KG1 (cell line): ENCODE measurements at places on chromosomes 7 and 10.
A peak's percentile ranks its signal among the peaks of the same experiment; 100 is the strongest.

GRCh38 chr10:77603534-77603927, 34.1 kb downstream of the KCNMA1 start:
- DNase-seq, result no peak

DNA sequence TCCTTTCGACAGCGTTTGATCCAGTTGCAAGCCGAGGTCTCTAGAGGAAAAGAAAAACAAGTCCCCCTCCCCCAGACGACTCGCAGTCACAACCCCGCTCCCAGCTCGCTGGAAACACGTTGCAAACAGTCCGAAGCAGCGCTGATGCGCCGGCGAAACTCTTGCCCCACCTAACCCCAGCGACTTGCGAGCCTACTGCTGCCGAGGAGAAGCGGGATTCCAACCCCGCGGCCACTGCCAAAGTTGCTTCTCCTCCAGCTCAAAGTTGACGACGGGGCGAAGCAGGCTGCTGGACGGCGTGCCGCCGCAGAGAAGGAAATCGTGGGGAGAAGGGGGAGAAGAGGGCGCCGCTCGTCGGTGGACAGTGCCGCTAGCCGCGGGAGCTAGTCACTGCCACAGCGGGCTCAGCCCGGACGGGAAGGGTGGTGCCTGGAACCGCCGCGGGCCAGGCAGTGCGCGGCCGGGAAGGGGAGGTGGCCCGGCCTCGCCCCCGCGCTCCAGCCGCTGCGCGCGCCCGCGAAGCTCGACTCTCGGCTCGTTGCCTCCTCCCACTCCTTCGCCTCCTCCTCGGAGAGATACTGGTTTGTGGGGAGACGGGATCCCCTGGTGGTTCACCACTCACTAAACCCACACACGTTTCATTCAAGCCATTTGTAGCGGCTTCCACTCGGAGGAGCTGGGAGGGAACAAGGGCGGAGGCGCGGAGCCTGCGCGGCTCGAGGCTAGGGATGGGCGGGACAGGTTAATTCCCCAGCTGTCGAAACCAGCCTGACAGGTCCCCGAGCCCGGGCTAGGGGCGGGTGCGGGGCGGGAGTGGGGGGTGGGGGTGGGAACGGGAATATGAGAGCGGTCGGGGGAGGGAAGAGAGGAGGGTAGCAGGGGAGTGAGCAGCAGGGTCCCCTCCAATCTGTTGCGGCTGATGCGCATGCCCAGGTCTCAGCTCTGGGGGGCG, at the start of gene GPR37:
TSS of gene GPR37 (minus strand) at position 392 of the 952 bp plus-strand sequence. CDS start 816 bp downstream, outside the sequence.
- no peak for DNase-seq

GRCh38 chr7:20238754-20239324, 21.7 kb upstream of the MACC1 start:
- DNase-seq, result no peak

- no peak for DNase-seq
Observed at GRCh38 chr10:75234017-75234682, 1.6 kb downstream of the COMTD1 start.

DNA sequence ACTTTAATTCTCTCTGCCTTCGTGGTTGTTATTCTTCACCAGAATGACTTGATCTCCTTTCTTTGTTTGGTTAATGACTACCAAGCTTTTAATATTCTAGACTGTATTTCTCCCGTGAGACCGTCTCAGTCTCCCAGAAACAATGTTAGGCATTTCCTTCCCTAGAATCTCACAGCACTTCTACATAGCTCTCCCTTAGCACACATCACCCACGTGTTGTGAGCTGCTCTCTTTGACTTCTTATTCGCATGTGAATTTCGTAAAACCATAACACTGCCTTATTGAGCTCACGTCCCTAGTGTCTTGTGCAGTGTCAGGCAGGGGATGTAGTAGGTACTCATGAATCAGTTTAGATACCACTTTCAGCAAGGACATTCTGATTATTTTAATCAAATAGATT, 57.5 kb upstream of the MGAM2 start:
- no peak for DNase-seq

DNA sequence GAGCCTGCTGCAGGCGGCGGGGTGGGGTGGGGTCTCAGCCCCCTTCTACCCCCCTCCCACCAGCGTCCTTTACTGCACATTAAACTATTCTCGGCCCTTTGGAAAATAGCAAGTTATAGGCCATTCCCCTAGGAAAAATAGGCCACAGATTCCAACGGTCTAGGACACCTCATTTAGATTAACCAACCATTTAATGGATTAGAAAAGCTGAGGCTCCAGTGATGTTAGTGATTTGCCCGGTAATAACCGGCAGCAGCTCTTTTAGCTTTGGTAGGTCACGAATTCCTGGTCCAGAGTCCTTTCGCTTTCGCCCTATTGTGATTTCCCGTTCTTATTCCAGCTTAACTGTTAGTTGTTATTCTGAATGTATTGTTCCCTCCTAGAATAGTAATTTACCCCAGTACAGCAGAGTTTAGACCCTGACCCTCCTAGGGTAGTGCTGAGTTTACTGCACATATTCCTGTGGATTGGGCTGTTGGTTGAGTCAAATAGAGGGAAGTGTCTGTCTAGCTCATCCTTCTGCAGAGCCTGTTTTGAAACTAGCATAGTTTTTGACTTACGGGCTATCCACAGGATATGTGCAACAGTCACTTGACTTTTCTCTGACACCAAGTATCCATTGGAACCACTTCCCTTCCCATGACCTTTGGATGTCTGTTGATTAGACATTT, 754 bp downstream of the GSTO1 start:
- no peak for DNase-seq

DNA sequence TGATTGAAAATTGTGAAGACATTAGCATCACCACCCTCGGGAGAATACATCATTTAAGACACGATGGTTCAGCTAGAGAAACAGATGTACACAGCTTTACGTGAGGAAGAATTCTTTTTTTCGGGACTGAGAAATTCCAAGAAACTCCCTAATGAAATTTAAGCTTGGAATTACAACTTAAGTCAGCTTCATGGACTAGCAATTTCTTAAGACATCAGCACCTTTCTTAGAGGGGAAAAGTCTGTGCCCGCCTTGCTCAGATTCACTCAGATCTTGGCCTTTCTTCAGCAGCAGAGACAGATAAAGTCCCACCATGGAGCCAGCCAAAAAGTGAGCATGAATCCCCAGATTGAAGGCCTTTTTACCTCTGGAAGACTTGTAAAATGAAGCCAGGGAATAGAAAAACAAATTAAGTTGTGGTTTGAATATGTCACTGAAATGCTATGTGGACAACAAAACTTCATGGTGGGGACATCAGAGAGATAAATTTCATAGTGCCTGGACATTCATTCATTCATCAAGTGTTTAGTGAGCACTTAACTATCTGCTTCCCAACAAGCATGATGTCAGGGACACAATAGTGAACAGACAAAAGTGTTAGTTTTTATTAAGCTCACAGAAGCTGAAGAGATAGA, 32.1 kb downstream of the PRKG1 start:
- DNase-seq, result no peak

DNA sequence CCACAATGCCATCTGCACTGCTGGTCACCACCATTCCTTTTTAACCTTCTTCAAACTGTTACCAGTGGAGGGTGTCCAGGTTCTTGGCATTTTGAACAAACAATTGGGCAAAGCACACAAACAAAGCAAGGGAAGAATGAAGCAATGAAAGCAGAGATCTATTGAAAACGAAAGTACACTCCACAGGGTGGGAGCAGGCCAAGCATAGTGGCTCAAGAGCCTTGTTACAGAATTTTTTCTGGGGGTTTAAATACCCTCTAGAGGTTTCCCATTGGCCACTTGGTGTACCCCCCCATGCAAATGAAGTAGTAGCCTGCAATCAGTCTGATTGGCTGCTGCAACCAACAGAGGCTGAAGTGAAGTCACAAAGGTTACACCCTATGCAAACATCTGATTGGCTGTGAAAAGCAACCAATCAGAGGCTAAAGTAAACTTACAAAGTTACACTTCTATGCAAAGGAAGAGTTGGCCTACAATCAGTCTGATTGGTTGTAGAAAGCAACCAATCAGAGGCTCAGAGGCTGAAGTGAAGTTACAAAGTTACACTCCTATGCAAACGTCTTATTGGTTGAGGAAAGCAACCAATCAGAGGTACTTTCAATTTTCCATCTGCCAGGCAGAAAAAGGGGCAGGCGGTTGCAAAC, 103.2 kb upstream of the WAC start:
- no peak for DNase-seq

DNA sequence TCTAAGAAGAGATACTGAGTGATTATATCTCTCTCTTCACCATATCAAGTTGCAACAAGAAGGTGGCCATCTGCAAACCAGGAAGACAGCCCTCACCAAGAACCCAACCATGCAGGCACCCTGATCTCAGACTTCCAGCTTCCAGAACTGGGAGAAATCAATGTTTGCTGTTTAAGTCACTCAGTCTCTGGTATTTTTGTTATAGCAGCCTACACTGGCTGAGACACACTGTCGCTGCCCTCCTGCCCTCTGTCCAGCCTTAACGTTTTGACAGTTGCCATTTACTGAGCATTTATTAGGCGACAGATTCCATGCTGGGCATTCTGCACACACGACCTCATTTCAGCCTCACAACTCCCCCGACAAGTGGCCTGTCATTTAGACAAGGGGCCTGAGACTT, 9.5 kb upstream of the HMX3 start:
- DNase-seq, result no peak

GRCh38 chr7:21193895-21194294, 234.0 kb upstream of the SP4 start:
- DNase-seq, result no peak

- DNase-seq, result no peak
Observed at GRCh38 chr10:23613900-23614299, 175.0 kb downstream of the OTUD1 start.

GRCh38 chr10:119273413-119273812, 66.0 kb downstream of the GRK5 start:
- DNase-seq, result no peak

DNA sequence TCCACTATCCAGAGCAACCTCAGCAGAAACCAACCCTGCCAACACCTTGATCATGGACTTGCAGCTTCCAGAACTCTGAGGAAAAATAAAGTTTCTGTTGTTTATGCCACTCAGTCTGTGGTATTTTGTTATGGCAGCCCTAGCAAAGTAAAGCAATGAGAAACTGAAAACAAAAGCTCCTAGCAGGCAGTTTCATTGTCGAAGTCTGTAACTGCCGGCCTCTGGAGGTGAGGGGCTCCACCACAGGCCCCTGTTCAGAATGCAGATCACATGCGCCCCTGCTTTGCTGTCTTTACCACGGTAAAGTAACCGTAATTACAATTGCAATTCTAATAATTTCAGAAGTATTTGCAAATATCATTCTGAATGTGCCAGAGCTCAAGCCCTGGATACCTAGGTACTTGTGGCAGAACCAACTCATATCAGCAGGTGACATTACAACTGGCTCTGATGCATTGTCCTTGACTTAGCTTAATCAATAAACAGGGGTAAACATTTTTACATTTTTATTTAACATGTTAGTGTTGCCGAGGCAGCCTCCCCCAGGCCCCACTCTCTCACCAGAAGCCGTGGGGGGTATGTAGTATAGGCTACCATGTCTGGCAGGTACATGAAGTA, 193.2 kb downstream of the ELMO1 start:
- DNase-seq, result no peak

DNA sequence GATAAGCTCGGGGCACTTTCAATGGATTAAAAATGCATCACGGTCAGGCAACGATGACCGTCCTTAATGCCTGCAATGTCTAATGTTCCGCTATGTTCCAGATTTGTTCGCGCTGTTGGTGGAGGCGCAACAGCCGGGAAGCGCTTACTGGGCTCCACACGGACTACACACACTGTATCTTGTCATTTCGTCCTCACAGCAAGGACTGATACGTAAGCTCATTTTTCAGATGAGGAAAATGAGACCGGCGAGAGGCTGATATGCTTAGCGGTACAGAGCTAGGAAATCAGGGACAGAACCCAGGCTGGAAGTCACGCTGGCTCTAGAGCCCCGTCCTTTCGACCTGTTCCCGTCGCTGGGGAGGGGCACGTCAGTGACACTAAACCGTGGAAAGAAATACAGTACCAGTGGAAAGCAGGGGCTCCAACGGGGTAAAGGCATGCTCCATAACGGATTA, 670 bp downstream of the TPK1 start:
- no peak for DNase-seq

- DNase-seq, result no peak
Observed at GRCh38 chr10:132541129-132541528, 3.5 kb downstream of the INPP5A start.

DNA sequence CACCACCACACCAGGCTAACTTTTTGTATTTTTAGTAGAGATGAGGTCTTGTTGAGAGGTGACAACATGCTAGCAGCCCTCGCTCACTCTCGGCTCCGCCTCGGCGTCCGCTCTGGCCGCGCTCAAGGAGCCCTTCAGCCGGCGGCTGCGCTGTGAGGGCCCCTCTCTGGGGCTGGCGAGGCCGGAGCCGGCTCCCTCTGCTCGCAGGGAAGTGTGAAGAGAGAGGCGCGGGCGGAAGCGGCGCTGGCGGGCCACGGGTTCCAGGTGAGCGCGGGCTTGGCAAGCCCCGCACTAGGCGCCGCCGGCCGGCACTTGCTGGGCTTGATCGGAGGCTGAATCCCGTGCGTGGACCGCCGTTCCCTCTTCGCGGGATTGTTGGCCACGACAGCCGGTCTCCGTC, 83.0 kb downstream of the EEPD1 start:
- DNase-seq, result no peak

GRCh38 chr10:30185916-30186315, 126.5 kb upstream of the JCAD start:
- DNase-seq, result no peak

DNA sequence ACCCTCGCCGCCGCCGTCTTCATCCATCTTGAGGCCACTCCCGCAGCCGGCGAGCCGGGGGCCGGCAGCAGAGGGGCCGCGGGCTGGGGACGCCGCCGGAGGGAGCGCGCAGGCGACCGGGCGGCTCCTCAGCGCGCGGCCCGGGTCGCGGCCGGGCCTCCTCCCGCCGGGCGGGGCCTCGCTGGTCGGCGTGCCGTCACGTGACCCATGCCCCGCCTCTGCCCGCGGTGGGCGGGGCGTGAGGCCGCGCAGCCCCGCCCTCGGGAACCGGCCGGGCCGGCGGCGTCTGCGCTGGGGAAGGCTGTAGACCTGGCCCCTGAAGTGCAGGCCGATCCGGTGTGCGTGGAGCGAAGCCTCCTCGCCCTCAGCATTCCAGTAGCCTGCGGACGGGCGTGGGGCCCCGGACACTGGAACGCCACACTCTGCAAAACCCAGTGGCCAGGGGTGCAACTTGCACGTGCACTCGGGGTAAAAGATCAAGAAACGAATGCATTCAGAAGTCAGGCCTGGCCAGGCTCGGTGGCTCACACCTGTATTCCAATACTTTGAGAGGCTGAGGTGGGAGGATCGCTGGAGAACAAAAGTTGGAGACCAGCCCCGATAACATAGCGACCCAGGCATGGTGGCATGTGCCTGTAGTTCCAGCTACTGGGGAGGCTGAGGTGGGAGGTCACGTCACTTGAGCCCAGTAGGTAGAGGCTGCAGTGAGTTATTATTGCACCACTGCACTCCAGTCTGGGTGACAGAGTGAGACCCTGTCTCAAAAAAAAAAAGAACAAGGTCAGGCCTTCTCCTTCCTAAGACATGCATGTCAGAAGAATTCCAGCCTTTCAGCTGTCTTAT, at the start of gene CYTH3:
TSS of gene CYTH3 (minus strand) at position 144 of the 843 bp plus-strand sequence. CDS start at position 27, 117 bp downstream.
- peak; percentile 57 for DNase-seq

DNA sequence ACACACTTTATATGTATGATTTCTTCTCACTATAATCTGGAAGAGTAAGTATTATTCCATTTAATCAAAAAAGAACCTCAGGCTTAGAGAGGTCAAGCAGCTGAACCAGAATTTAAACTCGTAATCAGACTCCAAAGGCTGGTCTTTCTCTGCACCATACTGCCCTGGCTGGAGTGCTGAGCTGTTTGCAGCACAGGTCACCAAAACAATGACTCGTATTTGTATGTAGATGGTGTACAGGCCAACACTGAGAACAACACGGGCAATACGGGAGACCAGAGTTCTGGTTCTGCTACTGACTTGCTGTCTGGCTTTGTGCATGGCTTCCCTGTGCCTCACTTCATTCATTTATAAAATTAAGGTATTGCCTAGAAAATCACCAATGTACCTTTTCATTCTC, 57.9 kb downstream of the CDCA7L start:
- DNase-seq, result no peak
